Dermis blood vessel endothelial cell (primary cell): ENCODE measurements at places on chromosomes 11 and 22. TPM values are rescaled to one million over a fixed set of nuclear protein-coding genes. Genes with fewer than 3 reads are reported as not detected.

DNA sequence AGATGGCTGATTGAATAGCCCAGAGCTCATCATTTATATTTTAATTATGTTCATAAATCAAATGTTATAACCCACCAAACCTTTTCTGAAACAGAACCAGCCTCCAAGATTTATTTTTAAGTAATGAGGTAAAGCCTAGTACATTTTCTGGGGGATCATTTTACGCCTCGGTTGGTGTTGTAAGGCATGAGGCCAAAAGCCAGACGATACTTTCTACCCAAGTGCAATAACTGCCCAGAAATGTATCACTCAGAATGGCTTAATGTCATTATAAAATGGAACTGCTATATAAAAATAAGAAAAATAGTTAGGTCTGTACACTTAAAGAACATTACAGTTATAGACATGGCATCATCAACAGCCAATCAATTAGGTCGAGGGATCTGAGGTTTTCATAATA, 283.3 kb downstream of the CADM1 start:
- no peak for DNase-seq

- DNase-seq = no peak
Observed at GRCh38 chr11:65129649-65130441, 4.5 kb downstream of the SYVN1 start.

DNA sequence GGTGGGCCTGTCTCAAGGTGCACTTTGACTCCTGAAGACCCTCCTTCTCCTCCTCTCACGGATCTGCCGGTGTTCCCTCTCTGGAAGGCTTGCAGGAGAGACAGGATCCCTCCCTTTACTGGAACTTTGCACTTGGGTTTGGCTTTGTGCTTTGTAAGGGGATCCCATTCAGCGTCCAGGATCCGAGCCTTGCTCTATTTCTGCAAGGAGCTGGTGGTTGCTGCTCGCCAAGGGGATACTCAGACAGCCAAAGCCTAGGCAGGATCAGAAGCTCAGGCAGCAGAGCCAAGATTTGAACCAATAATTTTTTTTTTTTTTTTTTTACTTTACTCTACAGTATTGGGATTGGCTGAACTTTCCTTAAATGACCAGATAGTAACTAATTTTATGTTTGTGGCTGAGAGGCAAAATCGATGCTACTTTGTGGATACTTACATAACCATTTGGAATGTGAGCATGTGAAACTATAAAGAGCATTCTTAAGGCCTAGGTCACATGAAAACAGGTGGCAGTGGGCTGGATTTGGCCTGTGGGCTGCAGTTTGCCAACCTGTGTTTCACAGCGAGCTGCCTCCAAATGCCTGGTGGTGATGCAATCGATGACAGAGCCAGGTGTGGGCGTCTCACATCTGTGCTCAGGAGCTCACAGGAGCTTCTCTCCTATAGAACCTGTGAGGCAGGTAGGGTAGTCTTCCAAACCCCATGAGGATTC, 25.2 kb downstream of the BCR start:
- no peak for DNase-seq

DNA sequence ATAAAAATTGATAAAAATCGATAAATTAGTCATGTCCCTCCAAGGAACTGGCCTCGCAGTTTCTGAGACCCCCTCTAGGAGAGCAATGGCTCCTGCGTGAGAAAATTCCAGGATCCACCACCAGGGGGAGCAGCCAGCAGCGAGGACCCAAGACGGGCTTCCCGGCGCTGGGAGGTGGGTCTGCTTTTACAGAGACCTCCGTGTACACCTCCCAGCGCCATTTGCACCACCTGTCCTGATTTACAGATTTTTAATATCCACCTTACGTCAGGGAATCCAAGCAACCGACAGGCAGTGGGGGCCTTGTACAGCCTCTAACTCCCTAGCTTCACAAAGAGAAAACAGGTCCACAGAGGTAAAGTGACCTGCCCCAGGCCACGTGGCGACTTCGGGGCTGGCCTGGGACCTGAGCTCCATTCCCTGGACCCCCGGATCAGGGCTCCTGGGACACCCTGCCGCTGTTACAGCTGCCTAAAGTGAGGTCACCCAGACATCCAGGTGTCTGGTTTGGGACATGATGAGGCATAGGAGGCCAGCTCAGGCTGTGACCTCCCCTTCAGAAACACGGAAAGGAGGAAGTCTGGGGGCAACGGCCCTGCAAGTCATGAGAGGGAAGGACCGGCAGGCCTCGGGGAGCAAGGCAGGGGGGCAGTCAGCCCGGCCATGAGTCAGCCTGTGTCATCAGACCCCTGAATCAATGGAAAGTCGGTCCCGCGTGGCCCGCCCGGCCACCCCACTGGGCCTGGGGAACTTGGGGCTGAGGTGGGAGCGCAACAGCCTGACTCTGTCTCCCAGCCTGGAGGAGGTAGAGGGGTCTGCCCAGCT, 3.5 kb downstream of the OSM start:
- peak; percentile 82 for DNase-seq

GRCh38 chr11:78465169-78465942, 47.7 kb upstream of the GAB2 start:
- no peak for DNase-seq

DNA sequence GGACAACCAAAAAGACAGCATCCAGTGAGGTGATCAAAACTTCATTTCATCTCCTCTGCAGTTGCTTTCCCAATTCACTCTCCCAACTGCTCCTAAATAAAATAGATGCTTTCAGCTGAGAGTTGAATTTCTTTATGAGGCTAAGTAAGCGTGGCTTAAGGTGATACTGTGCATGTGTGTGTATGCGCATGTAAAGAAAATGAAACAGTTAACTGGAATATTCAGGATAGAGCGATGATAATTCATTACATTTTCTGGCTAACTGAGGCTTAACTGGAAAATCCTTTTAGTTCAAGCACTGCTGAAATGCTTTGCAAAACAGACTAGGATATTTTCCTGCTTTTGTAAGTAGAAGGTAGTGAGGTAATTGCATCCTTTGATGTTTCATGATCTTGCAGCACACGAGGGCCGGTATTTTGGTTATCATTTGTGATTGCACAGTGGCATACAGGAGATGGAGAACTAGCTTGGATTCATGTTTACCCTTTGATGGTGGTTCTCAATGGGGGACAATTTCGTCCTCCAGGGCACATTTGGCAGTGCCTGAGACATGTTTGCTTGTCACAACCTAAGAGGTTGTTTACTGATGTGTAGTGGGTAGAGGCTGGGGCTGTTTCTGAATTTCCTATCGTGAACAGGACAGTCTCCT, 71.2 kb downstream of the ZBTB16 start:
- no peak for DNase-seq

Gene VSIG2
- 0.23 and 0.51 TPM in 2 replicates for total RNA-seq

Gene LARGE1
- 7.2 and 14.0 TPM in 2 replicates for total RNA-seq

DNA sequence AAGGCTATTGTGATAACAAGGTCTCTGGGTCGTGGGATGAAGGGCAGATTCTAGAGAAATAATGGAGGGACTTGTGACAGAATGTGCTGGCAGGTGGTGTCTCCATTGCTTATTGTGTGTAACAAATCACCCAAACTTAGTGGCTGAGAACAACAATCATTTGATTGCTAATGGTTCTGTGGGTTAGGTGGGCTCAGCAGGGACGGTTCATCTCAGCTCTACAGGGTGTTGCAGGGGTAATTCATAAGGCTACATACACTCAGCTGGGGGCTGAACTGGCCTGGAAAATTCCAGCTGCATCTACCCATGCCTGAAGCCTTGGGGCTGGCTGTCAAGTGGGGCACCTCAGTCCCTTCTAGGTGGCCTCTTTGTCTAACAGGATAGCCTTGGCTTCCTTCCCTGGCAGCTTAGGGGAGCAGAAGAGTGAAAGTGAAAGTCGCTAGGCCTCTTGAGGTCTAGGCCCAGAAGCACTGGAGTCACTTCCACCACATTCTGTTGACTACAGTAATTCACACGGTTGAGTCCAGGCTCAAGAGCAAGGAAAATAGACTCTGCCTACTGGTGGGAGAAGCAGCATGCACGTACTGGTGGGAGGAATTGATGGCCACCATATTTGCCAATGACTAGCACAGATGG, 308.9 kb downstream of the MN1 start:
- DNase-seq = no peak

- DNase-seq = peak; percentile 79
Observed at GRCh38 chr22:28019881-28020861, 101.1 kb upstream of the PITPNB start.

DNA sequence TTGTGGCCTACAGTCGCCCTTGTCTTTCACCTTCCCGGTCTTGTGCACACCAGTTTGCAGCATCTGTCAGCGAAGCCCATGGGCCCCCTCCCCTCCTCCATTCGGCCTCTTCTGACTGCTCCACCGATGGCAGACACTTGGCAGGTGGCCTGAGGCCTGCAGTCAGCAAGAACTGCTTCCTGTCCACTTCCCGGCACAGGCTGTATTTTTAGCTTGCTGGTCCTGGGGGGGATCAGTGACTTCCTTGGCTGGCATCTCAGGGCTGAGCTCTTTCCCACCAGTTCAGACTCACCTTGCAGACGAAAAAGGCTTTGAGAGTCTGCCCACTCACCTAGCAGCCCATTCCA, 106.4 kb downstream of the SYN3 start:
- no peak for DNase-seq

DNA sequence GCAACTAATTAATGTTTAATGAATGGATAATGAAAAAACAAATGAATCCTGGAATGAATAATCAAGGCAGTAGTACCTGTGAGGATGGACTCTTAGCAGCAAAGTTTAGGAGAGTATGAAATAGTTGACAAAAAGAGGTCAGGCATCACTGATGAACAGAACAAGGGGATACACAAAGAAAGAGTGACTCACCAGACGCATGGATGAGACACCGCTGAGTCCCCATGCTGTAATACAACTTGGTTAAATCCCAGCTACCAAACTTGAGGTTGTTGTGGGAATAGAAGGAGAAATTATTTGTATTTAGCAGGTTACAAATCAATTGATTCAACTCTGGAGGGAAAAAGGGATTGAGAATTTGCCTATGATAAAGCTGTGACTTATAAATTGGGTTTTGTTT, 976.9 kb upstream of the TENM4 start:
- no peak for DNase-seq

GRCh38 chr11:117107701-117108590, 9.7 kb upstream of the SIK3 start:
- no peak for DNase-seq

Gene CARD10
- 55.8 and 61.6 TPM in 2 replicates for total RNA-seq

GRCh38 chr22:50656122-50657070, 16.2 kb upstream of the SHANK3 start:
- peak; percentile 96 for DNase-seq

DNA sequence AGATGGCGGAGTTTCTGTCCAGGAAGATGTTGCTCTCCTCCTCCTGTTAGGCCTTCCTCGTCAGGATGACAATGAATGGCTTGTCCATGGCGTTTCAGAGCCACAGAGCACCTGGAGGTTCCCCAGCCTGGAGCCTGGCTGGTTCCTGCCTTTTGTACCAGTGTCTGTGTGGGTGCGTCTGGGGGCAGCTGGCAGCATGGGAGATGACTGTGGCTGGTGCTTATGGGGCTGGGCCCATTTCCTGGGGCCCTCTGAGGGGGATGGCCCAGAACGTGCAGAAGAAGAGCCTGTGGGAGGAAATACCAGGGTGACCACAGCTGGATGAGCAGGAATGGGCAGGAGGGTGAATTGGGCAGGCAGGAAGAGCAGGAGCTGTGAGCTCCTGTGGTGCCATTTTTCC, 6.7 kb downstream of the SLC37A2 start:
- DNase-seq = no peak

Gene APOA1
- total RNA-seq = 0.17 TPM in 1 of 2 replicates, not detected in the other

- DNase-seq = no peak
Observed at GRCh38 chr11:1924181-1924580, 4.7 kb downstream of the TNNT3 start.

Gene ANO5
- total RNA-seq = under 0.01 and 0.09 TPM in 2 replicates

GRCh38 chr22:49521787-49522224, 305.9 kb downstream of the BRD1 start:
- DNase-seq = no peak

- DNase-seq = peak; percentile 71
Observed at GRCh38 chr22:42553475-42554361, at the start of gene SERHL2. Gene SERHL2 (plus strand): TSS chr22:42553956. CDS start chr22:42554021, 65 bp downstream.

Gene ZFPL1
- 26.2 and 30.2 TPM in 2 replicates for total RNA-seq

DNA sequence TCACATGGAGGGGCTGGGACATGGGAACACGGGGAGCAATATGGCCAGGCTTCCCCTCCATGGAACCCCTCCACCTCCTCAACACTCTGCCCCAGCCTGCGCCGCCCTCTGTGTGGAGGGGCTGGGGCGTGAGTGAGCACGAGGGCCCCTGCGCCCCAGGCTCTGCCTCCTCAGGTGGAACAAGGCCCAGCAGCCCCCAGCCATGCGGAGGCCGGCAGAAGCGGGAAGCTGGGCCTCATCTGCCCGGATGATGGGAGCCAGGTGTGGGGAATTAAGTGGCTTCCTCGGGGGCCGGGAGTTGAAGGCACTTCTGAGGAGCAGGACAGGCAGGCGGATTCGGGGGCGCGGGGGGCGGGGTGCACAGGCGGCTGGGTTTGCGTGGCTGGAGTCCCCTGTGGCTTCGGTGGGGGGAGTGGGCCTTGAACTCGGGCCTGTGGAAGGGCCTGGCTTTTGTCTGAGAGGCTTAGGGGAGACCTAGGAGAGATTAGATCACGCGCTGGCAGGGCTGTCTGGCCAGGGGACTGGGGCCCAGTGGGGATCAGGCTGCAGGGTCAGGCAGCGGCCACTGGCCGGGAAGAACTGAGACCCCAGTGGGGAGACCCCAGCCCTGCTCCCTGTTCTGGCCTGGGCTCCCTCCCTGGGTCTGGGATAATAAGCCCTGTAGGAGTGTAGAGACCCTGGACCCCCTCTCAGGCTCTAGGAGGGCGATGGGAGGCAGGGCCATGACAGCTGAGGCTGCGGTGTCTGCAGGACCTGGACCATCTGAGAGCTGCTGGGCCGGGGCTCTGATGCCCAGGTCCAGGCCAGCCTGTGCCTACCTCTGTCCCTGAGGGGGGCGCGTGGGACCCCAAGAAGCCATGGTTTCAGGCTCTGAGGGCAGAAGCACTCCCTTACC, 13.3 kb downstream of the PRR33 start:
- no peak for DNase-seq

GRCh38 chr22:26417406-26417805, 11.7 kb upstream of the ASPHD2 start:
- DNase-seq = no peak

Gene APLNR
- 3.0 and 19.6 TPM in 2 replicates for total RNA-seq
